ENCODE measurements at places on chromosomes 4 and X.

DNA sequence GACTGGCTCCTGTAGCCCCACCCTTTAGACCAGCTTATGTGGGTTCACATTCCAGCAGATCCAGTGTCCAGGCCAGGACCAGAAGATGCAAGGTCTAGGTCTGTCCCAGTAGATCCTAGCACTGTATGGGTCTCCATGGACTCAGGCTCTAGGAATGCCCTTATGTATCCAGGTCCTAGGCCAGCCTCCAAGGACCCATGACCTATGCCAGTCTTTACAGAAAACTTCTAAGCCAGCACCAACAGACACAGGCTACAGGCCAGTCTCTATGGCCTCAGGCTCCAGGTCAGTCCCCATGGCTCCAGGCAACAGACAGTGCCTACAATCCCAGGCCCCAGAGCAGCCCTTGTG is 45.2 kb upstream of the MAGED4 start:
- DNase-seq, result no peak

- DNase-seq, result no peak
Measured at GRCh38 chr4:186932196-186932595, 208.5 kb upstream of the FAT1 start.

GRCh38 chr4:153748378-153748777 is 11.4 kb downstream of the RNF175 start:
- no peak for DNase-seq

- DNase-seq, result no peak
Measured at GRCh38 chrX:45689971-45690370, 489.3 kb upstream of the DIPK2B start.

GRCh38 chr4:174714393-174715211 is 114.4 kb downstream of the GLRA3 start:
- peak; percentile 25 for DNase-seq

- no peak for DNase-seq
Measured at GRCh38 chr4:140330311-140330900, 43.0 kb upstream of the SCOC start.

Data from colonic mucosa (tissue), 4 donors.